ENCODE measurements at places on chromosomes 2 and 18.

DNA sequence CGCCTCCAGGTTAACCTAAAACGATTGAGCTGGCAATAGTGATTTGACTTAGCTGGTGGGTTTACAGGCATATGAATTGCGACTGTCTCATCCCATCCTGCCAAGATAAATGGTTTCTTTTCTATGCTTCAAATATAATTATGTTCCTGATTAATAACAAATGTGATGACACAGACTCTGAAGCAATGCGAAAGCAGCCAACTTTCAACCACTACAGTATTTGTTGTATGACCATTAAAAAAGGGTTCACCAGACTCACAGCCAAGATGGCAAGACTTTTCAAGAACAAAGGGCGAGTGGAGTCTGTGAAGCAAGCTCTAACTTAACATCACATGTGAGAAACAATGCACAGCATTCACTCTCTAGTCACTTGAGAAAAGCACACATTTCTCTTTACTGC, 186.6 kb downstream of the PID1 start:
- no peak for DNase-seq

- no peak for DNase-seq
Measured at GRCh38 chr2:212959471-212960117, 191.8 kb downstream of the IKZF2 start.

GRCh38 chr18:52519021-52519420, 179.0 kb downstream of the DCC start:
- DNase-seq = no peak

- DNase-seq = no peak
Measured at GRCh38 chr2:182503886-182504285, 77.0 kb upstream of the PDE1A start.

- no peak for DNase-seq
Measured at GRCh38 chr2:134402410-134402809, 148.5 kb downstream of the MGAT5 start.

GRCh38 chr2:23092831-23093230, 292.1 kb upstream of the KLHL29 start:
- no peak for DNase-seq

- DNase-seq = no peak
Measured at GRCh38 chr2:70927138-70927537, 8.6 kb upstream of the ATP6V1B1 start.

DNA sequence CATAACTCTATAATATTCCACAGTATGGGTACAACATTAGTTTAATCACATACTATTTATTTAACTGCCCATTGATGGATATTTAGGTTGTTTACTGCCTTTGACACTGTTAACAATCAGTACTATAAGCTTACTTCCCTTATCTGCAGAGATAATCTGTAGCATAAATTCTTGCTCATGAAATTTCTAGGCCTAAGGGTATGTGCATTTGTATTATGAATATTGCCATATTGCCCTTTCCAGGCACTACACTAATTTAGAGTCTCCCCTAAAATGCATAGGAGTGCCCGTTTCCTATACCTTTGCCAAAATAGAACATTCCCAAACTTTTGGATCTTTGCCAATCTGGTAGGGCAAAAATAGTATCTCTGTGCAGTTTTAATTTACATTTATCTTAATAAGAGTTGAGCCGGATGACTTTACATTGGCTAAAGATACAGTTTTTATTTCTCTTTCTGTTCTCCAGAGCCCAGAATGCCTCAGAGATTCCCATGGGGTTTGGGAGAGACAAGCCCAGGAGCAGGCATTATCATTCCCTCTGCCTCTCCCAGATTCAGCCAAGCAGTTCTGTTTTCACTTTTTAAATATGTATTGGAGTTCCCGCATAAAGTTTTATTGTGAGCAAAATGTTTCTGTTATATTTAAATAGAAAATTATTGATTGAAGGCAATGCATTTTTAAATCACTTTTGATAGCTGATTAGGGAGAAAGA, 102.8 kb downstream of the CAPN13 start:
- no peak for DNase-seq

DNA sequence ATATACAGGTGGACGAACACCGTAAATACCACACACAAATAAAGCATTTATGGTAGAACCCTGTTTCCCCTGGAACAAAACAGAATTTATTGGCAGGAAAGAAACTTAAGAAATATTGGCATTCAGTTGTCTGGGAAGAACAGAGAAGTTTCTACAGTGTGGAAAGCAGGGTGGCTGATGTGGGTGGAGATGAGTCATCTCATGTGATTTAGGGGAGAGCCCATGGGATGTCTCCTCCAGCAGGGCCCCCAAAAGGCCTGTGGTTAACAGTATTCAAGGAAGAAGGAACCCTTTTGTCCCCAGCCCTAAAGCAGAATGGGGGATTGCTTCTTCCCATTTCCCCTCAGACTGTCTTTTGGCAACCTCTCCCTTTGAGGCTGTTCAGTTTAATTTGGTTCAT, 24.2 kb downstream of the SIX3 start:
- DNase-seq = no peak

DNA sequence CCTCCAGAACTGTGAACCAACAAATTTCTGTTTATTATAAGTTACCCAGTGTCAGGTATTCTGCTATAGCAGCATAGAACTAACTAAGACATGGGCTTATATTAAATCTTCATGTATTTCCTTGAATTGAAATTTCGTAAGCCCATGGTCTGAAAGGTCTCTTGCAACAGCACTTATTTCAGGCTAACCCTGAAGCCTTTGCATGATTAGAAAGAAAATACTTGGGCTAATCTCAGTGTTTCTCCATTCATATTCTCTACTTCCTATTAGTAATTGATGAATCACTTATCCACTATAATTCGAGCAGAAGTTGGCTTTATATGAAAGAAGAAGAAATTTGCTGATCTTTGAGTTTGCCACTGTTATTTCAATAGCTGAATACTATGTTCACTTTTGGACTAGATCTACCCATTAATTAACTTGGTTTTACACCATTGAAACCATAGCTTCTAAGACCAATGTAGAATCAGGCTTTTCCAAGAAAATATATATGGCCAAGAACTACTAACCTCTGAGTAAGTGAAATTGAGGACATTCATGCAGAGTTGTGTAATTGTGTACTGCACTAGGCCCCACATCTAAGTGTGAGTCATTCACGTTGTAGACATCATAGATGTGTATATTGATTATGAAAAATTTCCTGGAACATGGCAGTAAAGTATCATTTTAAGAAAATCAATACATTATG, 731.6 kb downstream of the SOCS6 start:
- no peak for DNase-seq

- DNase-seq = no peak
Measured at GRCh38 chr18:11251229-11251890, 102.0 kb upstream of the PIEZO2 start.

- peak; percentile 97 for DNase-seq
Measured at GRCh38 chr2:181456660-181457120, 496 bp upstream of the ITGA4 start.

DNA sequence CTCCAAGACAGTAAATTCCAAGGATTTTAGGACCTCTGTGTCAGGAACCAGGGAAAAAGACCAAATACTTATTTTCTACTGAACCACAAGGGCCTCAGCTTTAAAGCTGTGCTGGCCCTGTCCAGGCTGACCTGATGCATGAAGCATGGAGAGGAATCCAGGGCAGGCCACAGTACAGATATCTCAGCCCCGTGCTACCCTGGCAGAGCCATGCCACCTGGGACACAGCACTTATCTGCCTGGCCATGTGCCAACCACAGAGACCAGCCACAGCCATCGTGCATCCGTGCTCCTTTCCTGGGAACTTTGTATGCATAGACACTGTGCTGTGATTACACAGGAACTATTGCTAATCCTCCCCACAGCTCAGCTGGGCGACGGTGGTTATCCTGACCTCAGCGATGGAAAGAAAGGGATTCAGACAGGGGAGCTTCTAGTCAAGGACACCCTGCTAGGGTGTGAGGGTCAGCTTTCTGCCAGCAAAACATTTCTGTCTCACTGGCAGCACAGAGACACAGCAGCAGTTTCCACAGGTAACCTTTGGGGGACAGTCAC, 687.4 kb upstream of the ID2 start:
- no peak for DNase-seq

- DNase-seq = no peak
Measured at GRCh38 chr2:30717081-30717650, 90.1 kb downstream of the CAPN13 start.

DNA sequence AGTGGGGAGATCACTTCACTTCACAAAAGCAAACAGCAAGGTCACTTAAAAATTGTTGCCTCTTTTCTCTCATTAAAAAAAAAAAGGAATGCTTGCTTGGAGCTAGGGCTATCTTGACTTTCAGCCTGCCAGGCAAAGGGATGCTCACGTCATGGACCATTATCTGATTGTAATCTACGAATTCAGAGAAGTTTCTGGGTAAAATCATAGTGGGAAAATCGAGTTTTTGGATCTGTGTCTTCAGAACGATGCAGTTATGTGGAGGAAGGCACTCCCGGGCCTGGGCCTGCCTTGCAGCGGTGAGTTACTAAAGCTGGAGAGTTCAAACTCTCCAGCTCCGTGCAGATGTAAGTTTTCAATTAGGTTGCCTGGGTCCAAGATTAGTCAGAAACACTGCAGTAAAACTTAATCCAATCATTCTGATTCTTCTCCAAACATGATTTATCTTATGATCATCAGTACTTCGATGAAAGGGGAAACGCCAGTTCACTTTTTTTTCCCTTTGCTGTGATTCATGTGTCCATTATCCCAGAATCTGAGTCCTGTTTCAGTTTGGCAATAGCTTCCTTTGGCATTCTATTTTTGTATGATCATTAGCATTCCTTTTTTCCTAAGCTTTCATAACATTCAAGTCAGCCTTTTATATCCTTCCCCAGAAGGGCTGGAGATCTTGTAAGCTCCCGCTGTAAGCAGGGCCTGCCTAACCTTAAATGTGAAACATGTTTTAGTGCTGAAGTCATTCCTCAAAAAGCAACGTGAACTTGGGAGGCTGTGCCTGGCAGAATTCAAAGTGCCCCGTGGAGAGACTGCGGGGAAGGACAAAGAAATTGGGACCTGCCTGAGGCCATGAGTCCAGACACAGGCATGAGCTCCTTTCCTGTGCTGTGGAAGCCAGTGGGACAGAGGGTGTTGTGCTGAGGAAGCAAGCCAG, 119.3 kb upstream of the TWIST2 start:
- no peak for DNase-seq

DNA sequence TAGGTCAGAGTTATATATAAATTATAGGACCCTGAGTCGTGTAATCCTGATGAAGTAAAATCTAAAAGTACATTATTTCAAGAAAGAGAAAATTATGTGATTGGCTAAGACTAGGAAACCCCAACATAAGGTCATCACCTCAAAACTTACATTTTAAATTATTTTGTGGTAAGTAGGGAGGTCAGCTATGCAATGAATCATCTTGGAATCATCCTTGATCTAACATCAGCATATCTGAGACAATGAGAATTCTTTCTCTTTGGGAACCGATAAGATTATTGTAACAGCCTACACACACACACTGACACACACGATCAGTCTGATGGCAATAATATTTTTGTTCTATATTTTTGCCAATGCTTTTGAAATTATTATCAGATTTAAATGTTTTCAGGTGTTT, 904.8 kb upstream of the CHAC2 start:
- no peak for DNase-seq

GRCh38 chr2:65647249-65647842, 214.9 kb upstream of the SPRED2 start:
- DNase-seq = no peak

GRCh38 chr2:7573166-7573825, 656.1 kb downstream of the RNF144A start:
- DNase-seq = no peak

DNA sequence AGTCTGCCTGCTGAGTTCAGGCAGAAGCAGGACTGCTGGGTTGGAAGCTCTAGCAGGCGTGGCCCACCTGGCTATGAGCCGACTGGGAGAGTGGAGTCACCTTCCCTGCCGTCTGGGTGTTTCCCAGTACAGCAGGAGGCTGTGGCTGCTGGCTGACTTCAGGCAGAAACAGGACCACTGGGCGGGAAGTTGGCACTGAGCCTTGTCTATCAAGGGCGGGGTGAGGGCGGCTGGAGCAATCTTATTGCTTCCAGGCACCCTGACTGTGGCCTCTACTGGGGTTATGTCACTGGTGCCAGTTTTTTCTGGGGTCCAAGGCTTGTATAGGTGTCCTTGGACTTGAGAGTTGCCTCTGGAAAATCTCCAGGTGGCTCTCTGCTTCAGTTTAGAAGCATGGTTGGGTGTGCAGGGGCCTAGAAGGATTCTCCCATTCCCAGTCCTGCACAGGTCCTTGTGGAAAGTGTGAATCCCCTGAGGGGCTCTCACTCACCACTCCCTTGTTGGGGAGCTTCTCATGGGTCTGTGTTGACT, 30.5 kb downstream of the LTBP1 start:
- no peak for DNase-seq

- peak; percentile 63 for DNase-seq
Measured at GRCh38 chr2:218980735-218981389, 4.1 kb downstream of the FEV start.

DNA sequence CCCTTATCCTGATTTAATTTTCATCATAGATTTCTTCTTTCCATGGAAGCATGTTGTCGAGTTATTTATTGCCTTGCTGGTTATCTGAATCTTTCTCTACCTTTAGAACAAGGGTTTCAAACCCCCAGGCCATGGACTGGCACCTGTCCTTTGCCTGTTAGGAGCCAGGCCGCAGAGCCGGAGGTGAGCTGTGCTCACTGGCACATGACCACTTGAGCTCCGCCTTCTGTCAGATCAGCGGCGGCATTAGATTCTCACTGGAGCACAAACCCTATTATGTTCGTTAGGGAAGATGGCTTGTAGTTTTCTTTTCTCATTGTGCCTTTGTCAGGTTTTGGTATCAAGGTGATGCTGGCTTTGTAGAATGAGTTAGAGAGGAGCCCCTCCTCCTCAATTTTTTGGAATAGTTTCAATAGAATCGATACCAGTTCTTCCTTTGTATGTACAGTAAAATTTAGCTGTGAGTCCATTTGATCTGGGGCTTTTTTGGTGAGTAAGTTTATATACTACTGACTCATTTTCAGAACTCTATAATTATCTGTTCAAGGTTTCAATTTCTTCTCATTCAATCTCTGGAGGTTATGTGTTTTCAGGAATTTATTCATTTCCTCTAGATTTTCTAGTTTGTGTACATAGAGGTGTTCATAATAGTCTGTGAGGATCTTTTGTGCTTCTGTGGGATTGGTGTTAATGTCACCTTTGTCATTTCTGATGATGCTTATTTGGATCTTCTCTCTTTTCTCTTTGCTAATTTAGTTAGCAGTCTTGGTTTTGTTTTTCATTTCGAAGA, 668.0 kb upstream of the FAM98A start:
- DNase-seq = no peak

GRCh38 chr2:60484133-60484645, 69.3 kb downstream of the BCL11A start:
- no peak for DNase-seq

GRCh38 chr18:5253910-5254309, 41.6 kb downstream of the ZBTB14 start:
- DNase-seq = no peak

GRCh38 chr2:237217995-237218616, 132.4 kb downstream of the COPS8 start:
- DNase-seq = no peak

GRCh38 chr18:8978394-8978793, 124.1 kb upstream of the NDUFV2 start:
- no peak for DNase-seq

GRCh38 chr2:223626716-223627115, 24.6 kb upstream of the SCG2 start:
- no peak for DNase-seq

GRCh38 chr2:25460261-25460905, 118.7 kb upstream of the DNMT3A start:
- DNase-seq = no peak
